Activated CD4-positive, alpha-beta memory T cell treated with anti-CD3 and anti-CD28 coated beads for 36 hours (primary cell): ENCODE measurements at places on chromosomes 3 and 15. TPM values are rescaled to one million over a fixed set of nuclear protein-coding genes. Genes with fewer than 3 reads are reported as not detected.

RBPMS2 gene
- not detected for total RNA-seq

NR2E3 gene
- total RNA-seq: not detected

GOLGA8J gene
- not detected for total RNA-seq

CCR4 gene
- 137 TPM for total RNA-seq

ASB14 gene
- not detected for total RNA-seq

MAGEF1 gene
- total RNA-seq: 22.5 TPM

GOLGA6L6 gene
- not detected for total RNA-seq

GHSR gene
- not detected for total RNA-seq

GRCh38 chr15:47708161-47708980 is 8.9 kb upstream of the SEMA6D start:
- DNase-seq: no peak

- DNase-seq: peak; percentile 82
These were observed 54.4 kb downstream of the FEZF2 start for GRCh38 chr3:62318752-62319569.

GRCh38 chr3:13380971-13381370 is 39.2 kb downstream of the NUP210 start:
- no peak for DNase-seq

DNA sequence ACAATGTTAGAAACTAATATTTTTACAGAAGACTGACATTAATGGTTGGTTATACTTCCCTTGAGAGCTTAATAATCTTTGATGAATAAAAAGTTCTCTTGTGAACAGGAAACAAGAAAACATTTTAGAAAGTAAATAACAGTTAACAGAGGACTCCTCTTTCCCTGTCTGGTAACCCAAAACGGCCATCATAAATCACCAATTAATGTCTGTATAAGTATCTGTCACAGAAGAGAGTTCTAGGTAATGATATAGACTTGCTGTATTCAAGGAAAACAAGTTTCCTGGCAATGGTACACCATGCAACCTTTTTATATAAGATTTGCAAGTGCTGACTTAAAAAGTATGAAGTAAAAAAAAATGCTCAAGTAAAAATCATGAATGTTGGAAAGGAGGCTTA is 426.7 kb downstream of the SOX2 start:
- no peak for DNase-seq

DNA sequence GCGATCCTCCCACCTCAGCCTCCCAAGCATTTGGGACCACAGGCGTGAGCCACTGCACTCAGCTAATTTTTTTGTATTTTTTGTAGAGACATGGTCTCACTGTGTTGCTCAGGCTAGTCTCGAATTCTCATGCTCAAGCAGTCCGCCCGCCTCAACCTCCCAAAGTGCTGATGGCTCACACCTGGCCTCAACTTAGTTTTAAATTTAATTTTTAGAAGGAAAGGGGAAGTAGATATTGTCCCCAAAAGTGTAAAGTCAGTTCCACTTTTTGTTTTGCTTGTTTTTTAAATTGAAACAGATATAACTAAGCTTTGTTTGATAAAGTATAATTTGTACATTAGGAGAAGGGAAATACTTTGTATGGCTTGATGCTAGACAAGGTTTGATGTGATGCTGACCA is 31.3 kb upstream of the NFKBIZ start:
- DNase-seq: no peak

DNA sequence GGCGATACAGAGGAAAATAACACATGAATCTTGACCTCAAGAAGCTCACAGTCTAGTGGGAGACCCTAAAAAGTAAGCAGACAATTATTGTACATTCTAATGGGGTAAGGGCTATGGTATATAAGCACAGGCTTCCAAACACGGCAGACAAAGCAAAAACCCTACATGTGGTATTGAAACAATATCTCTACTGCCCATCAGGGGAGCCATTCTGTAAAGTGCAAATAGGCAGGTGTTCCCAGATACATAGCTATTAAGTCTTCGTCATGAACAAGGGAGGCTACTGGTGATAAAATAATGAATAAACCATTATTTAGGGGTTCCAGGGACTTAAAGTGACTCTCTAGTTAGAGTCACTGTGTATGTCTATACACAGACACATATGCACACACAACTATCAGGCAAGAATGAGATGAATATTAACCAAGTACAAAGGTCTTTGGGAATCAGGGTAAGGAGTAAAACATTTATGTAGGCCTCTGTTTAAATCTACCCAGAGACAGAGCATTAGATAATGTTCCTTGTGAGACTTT is 38.7 kb upstream of the ASB14 start:
- no peak for DNase-seq

DNA sequence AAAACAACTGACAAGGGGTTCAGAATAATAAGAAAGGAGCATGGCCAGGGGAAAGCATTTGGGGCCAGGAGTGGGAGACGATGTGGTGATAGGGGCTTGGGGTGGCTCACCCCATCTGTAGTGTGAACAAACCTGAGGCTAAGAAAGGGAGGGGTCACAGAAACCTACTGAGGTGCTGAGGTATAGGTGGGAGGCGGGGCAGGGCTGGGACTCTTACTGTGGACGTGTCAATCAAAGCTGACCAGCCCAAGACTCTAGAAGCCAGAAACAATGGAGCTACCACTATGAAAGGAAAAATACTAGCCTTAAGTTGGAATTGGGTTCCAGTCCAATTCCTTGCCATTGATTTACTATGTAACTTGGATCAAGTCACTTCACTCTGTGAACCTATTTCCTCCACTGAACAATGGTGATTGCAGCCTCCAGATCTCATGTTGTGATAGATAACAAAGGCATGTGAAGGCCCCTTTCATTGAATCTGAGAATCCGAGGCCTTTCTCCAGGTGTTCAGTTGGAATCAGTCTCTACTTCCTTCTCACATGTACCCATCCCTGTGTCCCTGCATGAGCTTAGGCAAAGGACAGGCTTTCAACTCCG is 260.9 kb upstream of the HES1 start:
- DNase-seq: no peak

- DNase-seq: no peak
These were observed 315.0 kb upstream of the TPM1 start for GRCh38 chr15:62727501-62727900.
